NCI-H1092 treated with DMSO at 0.1 percent for 48 hours (cell line): ENCODE measurements at places on chromosomes 1 and 21.
A peak's percentile ranks its signal among the peaks of the same experiment; 100 is the strongest.

- DNase-seq, result no peak
Observed at GRCh38 chr1:214351551-214352277, 70.8 kb downstream of the SMYD2 start.

GRCh38 chr1:202516434-202516877 lies 168.0 kb downstream of the PPP1R12B start:
- DNase-seq, result no peak

- no peak for DNase-seq
Observed at GRCh38 chr1:182181167-182181572, 119.7 kb upstream of the ZNF648 start.

DNA sequence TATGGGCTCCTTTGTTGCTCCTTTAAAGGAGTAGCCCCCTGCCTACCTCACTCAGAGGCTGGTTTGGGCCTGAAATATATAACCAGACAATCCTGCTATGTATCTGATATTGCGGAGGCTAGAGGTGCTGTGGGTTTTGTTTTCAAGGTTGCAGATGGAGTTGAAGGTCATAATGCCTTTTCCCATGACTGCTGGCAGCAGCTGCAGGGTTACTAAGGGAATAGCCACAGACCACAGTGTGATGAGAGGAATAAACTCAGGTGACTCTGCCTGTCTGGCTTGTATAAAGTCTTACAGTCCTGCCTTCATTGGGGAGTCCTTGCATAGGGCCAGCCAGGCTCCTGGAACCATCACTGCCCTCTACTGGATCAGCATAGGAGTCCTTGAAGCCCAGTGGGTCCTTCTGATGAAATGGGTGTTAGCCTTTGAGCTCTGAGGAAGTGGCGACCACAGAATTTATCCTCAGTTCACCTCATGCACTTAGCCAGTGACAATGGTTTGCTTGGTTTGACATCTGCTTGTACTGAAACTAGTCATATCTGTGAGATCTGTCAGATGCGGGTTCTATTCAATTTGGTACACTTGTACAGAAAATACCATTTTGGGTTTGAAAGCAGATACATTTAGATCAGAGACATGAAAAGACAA lies 174.4 kb upstream of the HMCN1 start:
- peak; percentile 50 for DNase-seq

GRCh38 chr21:19998453-19998852 lies 999.8 kb upstream of the NCAM2 start:
- no peak for DNase-seq

DNA sequence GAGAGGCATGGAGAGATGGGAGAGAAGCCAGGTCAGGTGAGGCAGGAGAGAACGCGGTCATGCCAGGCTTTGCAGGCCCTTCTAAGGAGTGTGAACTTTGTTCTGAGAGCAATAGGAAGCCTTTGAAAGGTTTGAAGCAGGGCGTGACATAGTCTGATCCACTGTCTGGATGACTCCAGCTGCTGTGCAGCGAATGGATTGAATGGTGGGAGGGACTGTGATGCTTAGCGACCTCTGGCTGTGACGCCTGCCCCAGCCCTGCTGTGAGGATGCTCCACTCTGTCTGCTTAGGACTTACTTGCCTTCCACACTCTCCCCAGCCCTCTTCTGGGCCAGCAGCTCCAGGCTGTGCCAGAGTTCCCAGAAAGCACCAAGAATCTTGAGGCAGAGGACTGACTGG lies 41.8 kb upstream of the POU3F1 start:
- DNase-seq, result no peak
